ENCODE measurements at places on chromosomes 7 and 10. TPM values are rescaled to one million over a fixed set of nuclear protein-coding genes. Genes with fewer than 3 reads are reported as not detected.

Gene PNPLA8
- total RNA-seq, result 31.3 TPM

Gene SPOCK2
- total RNA-seq, result 5.3 TPM

Gene INA
- total RNA-seq, result 20.9 TPM

Gene PAPOLB
- total RNA-seq, result not detected

Gene DPP6
- not detected for total RNA-seq

Gene ATRNL1
- not detected for total RNA-seq

Gene C10orf143
- total RNA-seq, result 2.8 TPM

Gene CABCOCO1
- not detected for total RNA-seq

Gene ZNF679
- not detected for total RNA-seq

Gene RET
- not detected for total RNA-seq

Gene ACBD7
- 8.2 TPM for total RNA-seq

Gene SLC35G1
- 4.1 TPM for total RNA-seq

Gene RNF32
- total RNA-seq, result 2.7 TPM

Gene NFE2L3
- 44.2 TPM for total RNA-seq

Gene ARL5B
- 11.1 TPM for total RNA-seq

Gene GPR146
- 4.3 TPM for total RNA-seq

Gene PDIA4
- total RNA-seq, result 221 TPM

Gene FGFR2
- not detected for total RNA-seq

Gene CNPY1
- total RNA-seq, result not detected

Gene HIPK2
- 23.9 TPM for total RNA-seq

Gene SUGCT
- total RNA-seq, result 2.7 TPM

Gene OR2A42
- not detected for total RNA-seq

Gene SVOPL
- 0.70 TPM for total RNA-seq

Gene RPP38
- 16.9 TPM for total RNA-seq

Gene C10orf105
- not detected for total RNA-seq

Gene KNDC1
- 1.7 TPM for total RNA-seq

Gene ARL3
- 9.7 TPM for total RNA-seq

Gene TMEM229A
- total RNA-seq, result not detected

Gene ACSM6
- total RNA-seq, result not detected

Gene MKX
- not detected for total RNA-seq

Gene AUTS2
- total RNA-seq, result not detected

Gene TMEM130
- 3.8 TPM for total RNA-seq

Gene GIMAP8
- not detected for total RNA-seq

Gene GRB10
- 55.8 TPM for total RNA-seq

Gene GNGT1
- total RNA-seq, result not detected

Gene TMEM176B
- total RNA-seq, result 2.3 TPM

Gene GNG11
- 4.4 TPM for total RNA-seq

Gene OR6V1
- total RNA-seq, result not detected

Gene SH2D4B
- 0.24 TPM for total RNA-seq

Gene ADRA2A
- not detected for total RNA-seq

Gene OR2A1
- total RNA-seq, result not detected

Gene MCM10
- 24.5 TPM for total RNA-seq

Gene CYP2C8
- total RNA-seq, result not detected

Gene MBL2
- not detected for total RNA-seq

Gene DENND10
- total RNA-seq, result 30.1 TPM

Gene HNRNPH3
- total RNA-seq, result 161 TPM

Gene GDF2
- not detected for total RNA-seq

Gene TRRAP
- 46.8 TPM for total RNA-seq

Gene ABCB1
- total RNA-seq, result not detected

Gene EXOC6
- 12.5 TPM for total RNA-seq

Gene ADAM22
- 14.0 TPM for total RNA-seq

Gene GPR15LG
- not detected for total RNA-seq

Gene BLNK
- 0.98 TPM for total RNA-seq

Gene ANKMY2
- total RNA-seq, result 22.9 TPM
